ENCODE measurements at places on chromosomes 12 and 14. TPM values are rescaled to one million over a fixed set of nuclear protein-coding genes. Genes with fewer than 3 reads are reported as not detected.

The CBLN3 gene
- total RNA-seq: 1.1 TPM

The EIF5 gene
- 252 TPM for total RNA-seq

DNA sequence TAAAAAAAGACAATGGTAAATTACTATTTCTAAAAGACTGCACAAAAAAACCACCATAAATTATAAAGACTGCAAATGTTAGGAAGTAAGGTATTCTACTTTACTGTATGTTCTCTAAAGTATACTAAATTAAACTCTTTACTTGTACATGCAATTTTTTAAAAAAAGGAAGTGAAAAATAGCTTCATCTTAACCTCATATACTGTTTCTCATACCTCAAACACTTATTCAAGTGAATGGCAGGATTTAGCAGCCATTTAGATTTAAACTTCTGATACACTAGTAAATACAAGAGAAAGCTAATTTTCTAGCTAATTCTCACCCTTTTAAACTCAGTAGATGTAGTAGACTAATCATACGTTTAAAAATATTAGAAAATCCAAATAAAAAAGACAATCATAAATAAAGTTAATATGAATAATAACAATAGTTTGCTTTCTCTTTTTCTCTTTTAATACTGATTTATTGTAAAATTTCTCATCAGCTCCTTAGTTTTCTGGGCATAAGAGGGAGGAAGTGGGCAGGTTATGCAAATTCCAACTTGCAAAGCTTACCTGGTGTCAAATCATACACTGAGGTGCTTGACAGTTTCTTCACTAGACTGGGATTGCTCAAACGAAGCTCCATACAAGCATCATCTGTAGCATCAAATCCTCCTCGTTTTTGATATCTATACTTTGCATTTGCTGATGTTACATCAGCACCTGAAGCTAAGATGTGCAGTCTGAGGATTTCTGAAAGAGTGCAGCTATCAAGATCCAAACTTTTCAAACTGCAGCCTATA is 71.0 kb upstream of the CFL2 start:
- no peak for DNase-seq

GRCh38 chr14:21070610-21071224 is 613 bp downstream of the ARHGEF40 start:
- DNase-seq: peak; percentile 86

Data from Right ventricle myocardium inferior (tissue), 1 donor.